ENCODE measurements at places on chromosomes 2 and 18.

DNA sequence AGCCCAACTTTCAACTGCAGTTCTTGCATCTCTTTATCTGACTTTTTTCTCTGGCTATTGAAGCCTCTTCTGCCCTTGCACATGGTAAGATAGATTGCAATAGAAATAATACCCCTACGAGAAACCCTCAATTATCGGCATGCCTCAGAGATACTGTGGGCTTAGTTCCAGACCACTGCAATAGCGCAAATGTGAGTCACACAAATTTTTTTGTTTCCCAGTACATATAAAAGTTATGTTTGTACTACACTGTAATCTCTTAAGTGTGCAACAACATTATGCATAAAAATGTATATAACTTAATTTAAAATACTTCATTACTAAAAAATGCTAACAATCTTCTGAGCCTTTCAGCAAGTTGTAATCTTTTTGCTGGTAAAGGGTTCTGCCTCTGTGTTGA is 124.7 kb downstream of the PDE1A start:
- no peak for DNase-seq

- no peak for DNase-seq
Measured at GRCh38 chr2:21270083-21270491, 146.3 kb downstream of the TDRD15 start.

- DNase-seq = no peak
Measured at GRCh38 chr2:202545523-202545922, 89.2 kb upstream of the FAM117B start.

GRCh38 chr18:9905401-9905922 is 8.4 kb upstream of the VAPA start:
- no peak for DNase-seq

DNA sequence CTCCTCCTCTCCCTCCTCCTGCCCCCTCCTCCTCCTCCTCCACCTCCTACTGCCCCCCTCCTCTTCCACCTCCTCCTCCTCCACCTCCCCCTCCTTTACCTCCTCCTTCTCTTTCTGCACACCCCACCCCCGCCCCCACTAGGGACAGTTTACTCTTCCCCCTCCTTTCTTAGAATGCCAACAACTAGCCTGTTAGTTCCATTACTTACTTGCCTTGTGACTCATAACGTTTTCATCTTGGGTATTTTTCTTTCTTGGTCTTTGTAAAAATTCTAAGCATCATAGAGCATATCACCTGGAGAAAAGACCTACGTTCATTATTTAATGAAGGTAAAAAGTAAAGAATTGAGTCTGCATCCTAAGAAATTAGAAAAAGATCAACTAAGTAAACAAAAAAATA is 165.3 kb downstream of the NEDD4L start:
- DNase-seq = no peak

DNA sequence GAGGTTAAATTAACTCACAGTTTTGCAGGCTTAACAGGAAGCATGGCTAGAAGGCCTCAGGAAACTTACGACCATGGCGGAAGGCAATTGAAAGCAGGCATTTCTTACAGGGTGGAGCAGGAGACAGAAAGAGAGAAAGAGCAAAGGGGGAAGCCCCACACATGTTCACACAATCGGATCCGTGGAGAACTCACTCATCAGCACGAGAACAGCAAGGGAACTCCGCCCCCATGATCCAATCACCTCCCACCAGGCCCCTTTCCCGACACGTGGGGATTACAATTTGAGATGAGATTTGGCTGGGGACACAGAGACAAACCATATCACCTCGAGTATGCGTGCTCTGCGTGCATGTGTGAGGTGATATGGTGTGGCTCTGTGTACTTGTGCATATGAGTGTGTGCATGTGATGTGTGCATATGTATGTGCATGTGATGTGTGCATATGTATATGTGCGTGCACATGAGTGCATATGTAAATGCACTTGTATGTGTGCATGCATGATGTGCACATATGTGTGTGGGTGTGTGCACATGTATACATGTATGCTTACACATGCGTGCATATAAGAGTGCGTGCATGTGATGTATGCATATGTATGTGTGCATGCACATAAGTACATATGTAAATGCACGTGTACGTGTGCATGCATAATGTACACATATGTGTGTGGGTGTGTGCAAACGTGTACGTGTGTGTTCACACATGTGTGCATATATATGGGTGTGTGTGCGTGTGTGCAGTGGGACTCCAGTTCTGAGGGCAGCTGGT is 108.7 kb upstream of the HDAC4 start:
- no peak for DNase-seq

DNA sequence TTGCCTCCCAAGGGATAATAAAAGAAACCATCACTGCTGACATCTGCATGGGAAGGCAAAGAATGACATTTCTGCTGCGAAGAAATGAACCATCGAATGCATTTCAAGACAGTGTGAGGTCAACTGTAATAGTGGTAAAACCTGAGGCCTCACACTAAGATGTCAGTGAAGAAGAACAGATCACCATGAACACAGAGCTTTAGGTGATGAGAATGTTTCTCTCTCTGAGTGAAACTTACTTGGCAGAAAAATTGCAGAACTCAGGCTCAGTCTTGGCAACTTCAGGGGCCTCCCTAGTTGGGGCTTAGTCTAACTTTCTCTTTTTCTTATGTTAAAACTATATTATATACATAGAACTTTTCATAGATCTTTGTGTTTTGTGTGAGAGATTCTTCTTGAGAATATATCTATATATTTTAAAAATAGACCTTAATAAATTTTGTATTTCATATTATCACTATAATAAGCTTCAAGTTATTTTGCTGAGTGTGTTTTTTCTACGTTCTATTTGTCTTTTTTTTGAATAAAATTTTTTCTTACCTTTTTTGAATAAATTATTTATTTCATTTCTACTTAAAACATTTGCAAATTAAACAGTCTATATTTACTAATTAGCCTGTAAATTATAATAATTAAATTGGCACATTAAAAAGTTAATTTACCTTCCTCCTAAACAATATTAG is 427.5 kb upstream of the TRIB2 start:
- DNase-seq = no peak

DNA sequence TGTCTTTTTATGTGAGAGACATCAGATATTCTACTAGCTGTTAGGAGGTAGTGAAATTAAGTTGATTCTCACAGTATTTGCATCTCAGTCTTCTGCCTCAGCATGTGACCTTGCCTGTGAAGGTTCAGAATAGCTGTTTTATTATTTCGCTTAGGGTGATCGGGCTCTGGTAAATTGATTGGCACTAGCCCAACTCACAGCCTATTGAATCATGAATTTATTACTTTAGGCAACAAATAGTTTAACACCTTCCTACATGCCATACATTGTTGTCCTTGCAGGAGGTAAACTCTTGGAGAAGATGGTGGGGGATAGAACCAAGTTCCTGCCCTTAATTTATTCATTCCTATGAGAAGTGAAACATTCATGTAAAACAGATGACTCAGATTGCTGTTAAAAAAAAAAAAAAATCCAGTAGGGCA is 101.9 kb downstream of the GPD2 start:
- no peak for DNase-seq

- no peak for DNase-seq
Measured at GRCh38 chr2:207467716-207468347, 61.9 kb upstream of the CREB1 start.

DNA sequence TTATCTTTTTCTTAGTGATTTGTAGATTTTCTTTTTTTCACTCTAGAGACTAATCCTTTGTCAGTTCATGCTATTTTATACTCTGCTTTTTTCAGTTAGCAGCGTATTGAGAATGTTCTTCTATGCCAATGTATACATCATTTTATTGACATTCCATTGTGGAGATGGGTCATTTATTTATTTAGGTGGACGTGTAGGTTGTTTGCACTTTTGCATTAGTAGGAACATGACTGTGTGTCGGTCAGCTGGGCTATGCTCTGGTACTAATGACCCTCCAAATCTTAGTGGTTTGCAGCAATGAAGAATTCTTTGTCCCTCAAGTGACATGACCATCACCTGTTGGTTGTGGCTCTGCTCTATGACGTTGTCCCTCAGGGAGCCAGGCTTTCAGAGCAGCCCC is 33.6 kb downstream of the HPCAL1 start:
- DNase-seq = no peak

- no peak for DNase-seq
Measured at GRCh38 chr2:219727771-219728429, 100.5 kb downstream of the SLC4A3 start.

GRCh38 chr18:44025421-44025820 is 655.3 kb upstream of the SETBP1 start:
- no peak for DNase-seq

DNA sequence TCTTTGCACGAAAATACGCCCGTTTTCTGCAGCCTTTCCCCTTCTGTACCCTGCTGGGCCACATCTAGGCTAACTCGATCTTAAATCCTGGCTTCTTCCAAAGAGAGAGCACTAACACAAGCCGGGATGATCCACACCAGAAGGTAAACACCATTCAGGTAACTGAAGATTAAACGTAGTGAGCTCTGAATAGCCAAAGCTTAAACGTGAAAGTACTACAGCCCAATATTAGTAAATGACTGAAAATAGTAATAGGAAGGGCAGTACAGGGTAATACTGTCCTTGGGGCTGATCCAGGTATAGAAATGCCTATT is 422 bp upstream of the MRPL53 start:
- no peak for DNase-seq

GRCh38 chr2:10316860-10317259 is 14.2 kb downstream of the HPCAL1 start:
- DNase-seq = no peak

DNA sequence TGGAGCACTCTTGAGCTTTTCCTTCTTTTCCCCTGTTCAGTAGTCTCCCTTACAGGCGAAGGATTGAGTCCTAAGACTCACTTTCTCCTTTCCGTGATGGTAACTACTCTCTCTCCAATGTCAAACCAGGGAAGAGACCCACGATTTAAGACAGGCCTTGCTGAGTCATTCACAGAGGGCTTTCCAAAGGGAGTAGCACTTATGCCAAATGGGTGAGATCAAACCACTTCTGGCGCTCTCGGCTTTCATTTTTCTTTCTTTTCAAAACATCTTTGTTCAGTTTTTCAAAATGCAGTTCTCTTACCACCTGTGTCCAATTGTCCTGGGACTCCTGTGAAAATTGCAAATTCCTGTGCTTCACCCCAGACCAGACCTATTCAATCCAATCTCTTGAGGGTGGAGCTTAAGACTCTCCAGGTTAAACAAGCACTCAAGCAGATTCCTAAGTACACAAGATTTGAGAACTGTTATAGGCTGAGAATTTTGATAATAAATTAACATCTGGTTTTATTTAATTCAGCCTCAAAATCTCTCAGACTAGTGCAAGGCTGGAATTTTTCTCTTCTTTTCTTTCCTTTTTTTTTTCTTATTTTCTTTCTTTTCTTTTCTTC is 14.4 kb upstream of the MRPL19 start:
- no peak for DNase-seq

DNA sequence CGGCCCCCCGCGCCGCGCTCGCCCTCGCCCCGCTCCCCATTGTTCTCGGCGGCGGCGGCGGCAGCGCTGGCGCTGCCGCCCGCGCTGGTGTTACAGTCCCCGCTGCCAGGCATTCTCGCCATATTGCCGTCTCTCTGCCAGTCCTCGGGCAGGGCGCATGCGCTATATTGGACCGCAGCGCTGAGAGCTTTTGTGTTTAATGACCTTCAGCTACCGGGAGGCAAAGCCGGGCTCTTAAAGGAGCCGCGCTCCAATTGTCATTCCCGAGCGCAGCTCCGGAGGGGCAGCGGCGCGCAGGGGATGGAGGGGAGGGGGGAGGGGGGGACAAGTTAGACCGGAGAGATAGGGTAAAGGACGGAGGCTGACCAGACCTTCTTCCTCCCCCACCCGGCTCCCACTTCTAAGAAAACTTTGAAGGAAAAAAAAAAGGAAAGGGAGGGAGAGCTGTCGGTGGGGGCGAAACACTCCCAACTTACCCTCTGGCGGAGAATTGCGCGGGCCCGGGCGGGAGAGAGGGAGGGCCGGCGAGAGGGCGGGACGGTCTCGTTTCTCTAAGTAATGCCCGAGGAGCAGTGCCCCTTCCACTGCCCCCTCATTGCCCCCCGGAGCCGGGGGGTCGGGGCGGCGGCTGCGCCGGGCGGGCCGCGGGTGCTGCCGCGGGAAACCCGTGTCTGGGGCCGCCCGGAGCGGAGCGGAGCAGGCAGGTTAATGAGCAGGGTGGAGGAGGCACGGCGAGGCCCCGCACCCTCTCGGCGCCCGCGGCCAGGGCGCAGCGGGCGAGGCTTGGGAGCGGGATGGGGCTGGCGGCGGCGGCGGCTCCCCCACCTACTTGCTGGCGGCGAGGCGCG is at the start of gene KCTD1:
Gene KCTD1 (minus strand): TSS at position 139 of the 848 bp plus-strand sequence. CDS start 17 bp downstream, at position 122.
- DNase-seq = peak; percentile 93

- no peak for DNase-seq
Measured at GRCh38 chr2:44275927-44276303, 635 bp downstream of the SLC3A1 start.

GRCh38 chr18:34126121-34126520 is 98.6 kb downstream of the NOL4 start:
- DNase-seq = no peak

GRCh38 chr18:42192251-42193248 is 237.5 kb downstream of the PIK3C3 start:
- no peak for DNase-seq

DNA sequence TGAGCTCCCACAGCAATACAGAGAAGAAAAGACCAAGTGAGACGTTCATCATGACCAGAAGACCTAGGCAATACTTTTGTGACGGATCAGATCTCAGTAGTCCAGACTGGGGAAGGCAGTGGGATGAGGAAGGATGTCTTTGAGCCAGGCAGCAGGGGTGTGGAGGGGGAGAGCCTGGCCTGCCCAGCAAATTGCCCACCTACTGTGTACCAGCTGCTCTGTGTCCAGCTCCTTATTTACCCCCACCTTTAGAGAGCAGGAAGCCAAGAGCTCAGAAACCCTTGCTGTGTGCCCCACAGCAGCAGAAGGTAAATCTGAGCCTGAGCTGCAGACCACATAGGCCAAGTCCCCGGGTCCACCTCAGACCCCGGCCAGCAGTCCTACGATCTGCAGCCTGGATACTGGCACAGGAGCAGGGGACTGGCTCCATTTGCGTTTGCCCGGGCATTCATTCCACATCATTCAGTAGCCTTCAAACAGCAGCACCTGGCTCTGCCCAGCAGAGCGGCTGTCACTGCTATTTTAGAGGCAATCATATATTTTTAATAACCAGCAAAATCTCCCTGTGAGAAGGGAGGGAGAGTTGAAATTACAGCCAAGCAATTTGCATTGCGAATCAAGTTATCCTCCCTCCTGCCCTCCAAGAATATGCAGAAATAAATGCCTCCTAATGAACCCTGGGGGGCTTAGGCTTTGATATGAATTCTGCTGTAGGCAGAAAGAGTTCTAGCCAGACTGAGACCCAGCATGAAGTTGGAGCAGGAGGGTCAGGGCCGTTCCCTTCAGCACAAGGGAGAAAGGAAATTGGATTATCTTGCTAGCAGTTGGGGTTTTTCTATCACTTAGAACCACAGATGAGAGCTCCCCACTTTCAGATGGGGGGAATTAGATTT is 110.0 kb upstream of the FZD7 start:
- DNase-seq = no peak

Measured in dermis blood vessel endothelial cell (primary cell).